ENCODE measurements at places on chromosomes 13 and 19.

DNA sequence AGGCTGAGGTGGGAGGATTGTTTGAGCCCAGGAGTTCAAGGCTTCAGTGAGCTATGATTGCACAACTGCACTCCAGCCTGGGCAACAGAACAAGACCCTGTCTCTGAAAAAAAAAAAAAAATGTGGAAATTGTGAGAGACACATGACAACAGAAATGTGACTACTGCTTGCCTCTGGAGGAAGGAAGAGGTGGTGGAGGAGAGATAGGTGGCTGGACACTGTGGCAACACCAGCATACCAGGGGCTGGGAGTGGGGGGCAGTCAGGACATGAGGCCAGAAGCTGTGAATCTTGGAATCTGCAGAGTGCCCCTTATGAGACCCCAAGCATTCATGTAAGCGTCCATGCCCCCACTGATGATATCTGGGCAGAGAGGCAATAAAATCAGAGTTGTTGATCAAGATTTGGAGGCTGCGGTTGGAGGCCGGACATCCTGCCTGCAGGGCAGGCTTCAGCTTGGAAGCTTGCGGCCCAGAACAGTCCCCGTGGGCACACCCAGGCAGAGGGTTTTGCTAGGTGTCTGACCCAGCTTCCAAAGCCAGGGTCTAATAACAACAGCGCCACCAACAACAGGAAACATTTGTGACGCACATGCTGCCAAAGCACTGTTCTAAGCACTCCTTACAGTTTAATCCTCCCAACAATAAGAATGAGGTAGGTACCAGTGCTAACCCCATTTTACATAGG lies 16.9 kb downstream of the FAM187B start:
- no peak for DNase-seq

GRCh38 chr19:24140099-24140498 lies 53.1 kb downstream of the ZNF254 start:
- DNase-seq: no peak

- DNase-seq: no peak
Observed at GRCh38 chr13:44311011-44311780, 62.4 kb upstream of the SERP2 start.

DNA sequence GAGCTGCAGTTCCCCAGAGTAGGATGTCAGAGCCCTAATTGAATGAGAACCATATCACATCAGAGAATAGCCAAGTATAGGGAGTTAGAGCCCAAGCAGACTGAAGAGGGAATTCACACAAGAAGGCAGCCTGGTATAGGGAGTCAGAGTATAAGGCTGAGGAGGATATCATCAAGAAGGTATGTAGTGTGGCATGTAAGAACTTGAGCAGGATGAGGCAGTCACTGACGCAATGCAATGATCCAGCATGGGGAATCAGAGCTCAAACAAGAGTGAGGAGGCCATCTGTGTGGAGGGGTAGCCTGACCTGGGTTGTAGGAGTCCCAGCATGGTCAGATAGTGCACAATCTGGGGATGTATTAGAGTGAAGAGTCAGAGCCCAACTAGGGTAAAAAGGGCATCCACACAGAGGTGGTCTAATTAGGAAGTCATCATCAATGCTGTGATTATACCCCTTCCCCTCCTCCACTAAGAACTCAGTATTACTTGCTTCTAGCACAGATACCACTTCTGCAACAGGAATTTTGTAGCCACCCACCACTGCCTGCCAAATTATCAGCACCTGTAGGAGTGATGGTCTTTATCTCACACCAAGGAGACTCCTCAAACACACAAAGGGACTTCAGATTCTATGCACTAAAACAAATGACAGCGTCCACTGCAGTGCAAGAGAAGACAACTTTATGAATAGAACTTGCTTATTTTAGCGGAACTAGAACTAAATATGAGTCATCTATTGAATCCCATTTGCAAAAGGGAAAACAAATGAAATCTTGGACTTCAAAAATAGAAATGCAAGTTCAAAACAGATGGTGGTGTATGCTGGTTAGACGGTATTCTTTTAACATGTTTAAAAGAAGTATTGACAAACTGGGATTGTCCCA lies 107.2 kb downstream of the FNDC3A start:
- peak; percentile 78 for DNase-seq

- DNase-seq: no peak
Observed at GRCh38 chr13:111625526-111626315, 305.3 kb downstream of the TEX29 start.

GRCh38 chr19:54063350-54064116 lies at the start of gene VSTM1:
TSS of gene VSTM1 (minus strand) at chr19:54063897. CDS start at chr19:54063777, 120 bp downstream.
- DNase-seq: no peak

DNA sequence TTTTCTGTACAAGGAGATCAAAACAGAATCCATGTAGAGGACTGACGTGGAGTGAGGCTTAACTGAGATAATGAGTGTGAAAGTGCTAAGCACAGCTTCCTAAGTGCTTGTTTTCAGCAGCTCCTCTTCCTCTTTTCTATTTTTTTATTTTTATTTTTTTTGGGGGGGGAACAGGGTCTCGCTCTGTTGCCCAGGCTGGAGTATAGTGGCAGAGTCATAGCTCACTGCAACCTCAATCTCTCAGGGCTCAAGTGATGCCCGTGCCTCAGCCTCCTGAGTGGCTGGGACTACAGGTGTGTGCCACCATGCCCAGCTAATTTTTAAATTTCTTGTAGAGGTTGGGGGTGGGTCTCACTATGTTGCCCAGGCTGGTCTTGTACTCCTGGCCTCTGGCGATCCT lies 5.6 kb upstream of the FOSB start:
- no peak for DNase-seq

GRCh38 chr19:41376241-41376997 lies at the start of gene TMEM91:
TSS of gene TMEM91 (plus strand) at chr19:41376533. CDS start at chr19:41378310, 1,777 bp downstream.
- peak; percentile 63 for DNase-seq

GRCh38 chr19:50415661-50416033 lies 3.1 kb upstream of the SPIB start:
- no peak for DNase-seq

DNA sequence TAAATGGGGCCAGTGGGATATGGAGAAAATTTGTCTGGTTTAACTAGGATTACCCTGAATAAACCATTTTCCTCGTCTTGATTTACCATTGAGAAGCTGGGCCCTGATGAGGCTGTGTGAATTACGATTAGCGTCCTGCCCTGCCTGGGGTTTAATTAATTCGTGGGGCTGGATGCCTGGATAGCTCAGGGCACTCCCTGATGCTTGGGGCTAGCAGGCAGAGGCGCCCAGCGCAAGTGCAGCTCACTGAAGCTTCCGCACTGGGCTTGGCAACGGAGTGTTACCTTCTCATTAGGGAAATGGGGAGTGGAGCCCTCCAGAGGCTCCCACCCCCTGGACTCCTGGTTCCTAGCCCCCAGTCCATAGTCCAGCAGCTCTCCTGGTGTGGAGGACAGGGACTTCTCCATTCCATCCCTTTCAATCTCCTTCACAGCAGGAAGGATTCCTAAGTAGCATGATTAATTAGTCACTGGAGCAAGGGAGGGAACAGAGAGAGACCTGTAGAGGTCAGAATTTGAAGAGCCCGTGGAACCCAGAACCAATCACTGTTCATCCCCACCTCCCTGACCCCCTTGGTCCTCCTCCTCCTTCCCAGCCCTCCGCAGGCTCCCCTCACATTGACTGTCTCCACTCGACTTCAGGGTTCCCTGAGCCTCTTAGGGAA lies 107.2 kb downstream of the UQCRFS1 start:
- peak; percentile 21 for DNase-seq

DNA sequence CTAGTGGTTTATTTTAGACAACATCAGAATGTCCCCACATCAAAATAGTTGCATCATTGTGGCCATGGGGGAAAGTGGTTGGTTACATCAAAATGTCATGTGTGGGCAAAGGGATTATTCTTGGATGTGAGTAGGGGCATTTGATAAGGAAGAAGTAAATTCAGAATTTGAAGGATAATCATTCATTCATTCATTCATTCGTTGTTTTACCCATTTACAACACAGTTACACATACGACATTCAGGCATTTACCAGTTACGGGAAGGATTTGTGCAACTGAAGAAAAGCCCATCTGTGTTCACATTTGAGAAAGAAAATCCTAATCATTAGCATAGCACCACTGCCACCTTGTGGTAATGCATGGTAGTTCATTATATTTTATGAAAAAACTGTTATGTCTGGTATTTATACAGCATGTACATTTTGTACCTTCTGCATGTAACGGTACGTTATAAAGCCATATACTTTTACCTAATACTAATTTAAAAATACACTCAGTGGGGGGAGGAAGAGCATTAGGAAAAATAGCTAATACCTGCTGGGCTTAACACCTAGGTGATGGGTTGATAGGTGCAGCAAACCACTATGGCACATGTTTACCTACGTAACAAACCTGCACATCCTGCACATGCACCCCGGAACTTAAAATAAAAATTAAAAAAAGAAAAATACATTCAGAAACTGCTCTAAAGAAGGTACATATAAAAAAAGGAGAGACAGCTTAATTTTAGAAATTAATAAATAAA lies 62.1 kb downstream of the DGKH start:
- peak; percentile 49 for DNase-seq

DNA sequence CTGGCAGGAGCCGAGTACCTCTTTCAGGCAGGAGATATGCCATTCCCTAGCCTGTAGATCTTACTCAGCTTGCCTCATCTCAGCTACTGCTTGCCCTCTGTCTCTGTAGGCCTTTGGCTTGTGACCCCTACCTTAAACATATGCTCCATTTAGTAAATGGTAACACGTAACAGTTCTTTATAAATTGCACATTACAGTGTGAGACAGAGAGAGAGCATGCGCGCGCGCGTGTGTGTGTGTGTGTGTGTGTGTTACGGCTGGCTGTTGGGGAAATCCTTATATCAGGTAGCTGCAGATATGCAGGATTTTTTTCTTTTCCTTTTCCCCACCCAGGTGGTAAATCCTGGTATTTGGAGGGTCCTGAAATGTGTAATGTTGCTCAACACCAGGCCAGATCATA lies 4.2 kb downstream of the SPINT2 start:
- DNase-seq: no peak

DNA sequence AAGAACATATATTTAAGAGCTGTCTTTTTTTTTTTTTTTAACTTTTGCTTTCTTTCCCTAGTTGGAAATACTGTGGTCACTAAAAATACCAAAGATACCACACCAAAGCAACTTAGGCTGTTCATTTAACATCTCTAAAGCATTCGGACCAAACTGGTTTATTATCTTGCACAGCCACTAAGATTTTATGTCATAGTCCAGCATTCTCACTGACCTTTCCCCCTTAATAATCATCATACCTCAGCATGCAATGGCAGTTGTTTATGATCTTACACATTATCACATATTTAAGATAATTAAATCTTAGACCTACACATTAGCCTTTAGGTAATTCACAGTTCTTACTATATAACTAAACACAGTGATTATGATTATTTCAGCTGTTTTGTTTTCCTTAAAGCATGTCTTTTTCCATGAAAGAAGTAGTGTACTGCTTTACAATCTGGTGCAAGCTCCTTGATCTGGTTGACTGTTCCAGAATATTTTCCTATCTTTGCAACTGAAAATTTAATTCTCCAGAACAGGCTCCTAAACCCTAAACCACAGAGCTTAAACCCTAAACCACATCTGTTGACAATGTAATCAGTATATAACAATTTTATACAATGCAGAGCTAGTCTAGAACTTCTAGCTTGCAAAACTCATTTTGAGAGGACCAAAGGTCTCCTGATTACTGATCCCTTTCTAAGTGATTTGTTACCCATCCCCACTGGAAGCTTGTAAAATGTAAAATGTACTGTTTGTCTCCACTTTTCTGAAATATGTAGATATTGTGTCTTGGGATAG lies 74.2 kb downstream of the CDK8 start:
- no peak for DNase-seq

Data from mesendoderm (in vitro differentiated cells).